Globus pallidus (tissue), 1 donor: ENCODE measurements at places on chromosomes 5 and 9.

- DNase-seq: no peak
These were observed 25.1 kb upstream of the PPP2CA start for GRCh38 chr5:134250949-134251348.

- DNase-seq: no peak
These were observed 56.4 kb upstream of the MYO10 start for GRCh38 chr5:16992444-16992843.

DNA sequence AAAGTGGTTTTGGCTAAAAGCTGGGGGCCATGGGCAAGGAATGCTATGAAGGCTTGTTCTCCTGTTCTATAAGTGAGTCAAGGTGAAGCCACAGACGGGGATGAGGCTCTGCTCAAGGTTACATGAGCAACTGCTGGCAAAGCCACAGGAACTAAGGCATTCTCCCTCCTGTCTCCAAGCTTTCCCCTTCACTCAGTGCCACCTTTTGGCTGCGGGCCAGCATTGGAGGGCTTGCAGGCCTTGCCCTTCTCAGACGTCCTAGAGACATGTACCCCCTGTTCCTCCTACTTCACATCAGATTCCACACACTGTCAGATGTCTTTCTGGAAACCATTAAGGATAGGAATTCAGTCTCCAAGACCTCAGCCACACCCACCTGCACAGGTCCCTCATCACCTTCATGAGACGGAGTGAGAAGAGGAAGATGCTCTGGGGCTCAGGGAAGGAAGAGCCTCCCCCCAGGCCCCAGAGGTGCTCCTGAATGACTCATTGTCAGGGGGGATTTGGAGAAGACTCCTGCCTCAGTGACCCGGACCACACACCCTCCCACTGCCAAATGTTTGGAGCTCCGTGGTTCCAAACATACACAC, 20.5 kb upstream of the MEIKIN start:
- DNase-seq: no peak

DNA sequence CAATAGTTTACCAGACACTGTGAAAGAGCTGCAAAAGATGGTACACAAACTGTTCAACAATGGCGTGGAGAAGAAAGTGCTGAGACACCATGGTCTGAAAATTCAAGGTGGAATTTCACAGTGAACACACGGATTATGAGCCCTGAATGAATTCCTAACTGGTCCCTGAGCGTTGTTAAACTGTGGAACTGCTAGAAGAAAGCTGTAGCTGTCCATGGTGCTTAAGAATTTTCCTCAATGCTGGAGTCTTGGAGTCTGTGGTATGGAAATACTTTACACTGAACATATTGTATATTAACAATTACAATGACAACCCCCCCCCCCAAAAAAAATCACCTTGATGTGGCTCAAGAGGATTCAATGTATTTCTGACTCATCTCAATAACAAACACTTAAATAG, 68.5 kb downstream of the SLC24A2 start:
- no peak for DNase-seq

- no peak for DNase-seq
These were observed 71.3 kb downstream of the INSL6 start for GRCh38 chr9:5113994-5114748.

GRCh38 chr5:160537940-160538339, 116.3 kb downstream of the PTTG1 start:
- no peak for DNase-seq

DNA sequence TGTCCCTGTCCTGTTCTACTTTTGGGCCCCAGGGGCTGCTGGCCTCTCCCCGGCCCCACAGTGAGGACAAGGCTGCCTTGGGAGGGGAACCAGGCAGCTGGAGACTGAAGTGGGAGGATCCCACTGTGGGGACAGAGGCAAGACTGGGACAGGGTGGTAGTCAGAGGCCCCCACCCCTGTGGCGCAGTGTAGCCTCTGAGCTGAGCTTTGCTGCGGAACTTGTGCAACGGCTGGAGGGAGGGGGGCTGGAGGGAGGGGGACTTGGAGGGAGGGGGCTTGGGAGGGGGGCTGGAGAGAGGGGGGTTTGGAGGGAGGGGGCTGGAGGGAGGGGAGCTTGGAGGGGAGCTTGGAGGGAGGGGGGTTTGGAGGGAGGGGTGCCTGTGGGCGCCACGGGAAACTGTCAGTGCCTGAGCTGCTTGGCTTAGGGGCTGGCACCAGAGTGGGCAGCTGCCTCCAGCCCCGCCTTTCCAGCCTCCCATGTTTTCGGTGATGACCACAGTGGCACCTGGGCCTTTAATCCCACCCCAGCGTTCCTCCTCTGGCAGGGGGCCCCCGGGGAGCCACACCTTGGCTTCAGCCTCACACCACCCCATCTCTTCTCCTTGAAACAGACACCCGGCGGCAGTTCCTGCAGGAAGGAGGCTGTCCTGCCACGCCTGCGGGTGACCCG, 2.3 kb upstream of the FUT7 start:
- no peak for DNase-seq

DNA sequence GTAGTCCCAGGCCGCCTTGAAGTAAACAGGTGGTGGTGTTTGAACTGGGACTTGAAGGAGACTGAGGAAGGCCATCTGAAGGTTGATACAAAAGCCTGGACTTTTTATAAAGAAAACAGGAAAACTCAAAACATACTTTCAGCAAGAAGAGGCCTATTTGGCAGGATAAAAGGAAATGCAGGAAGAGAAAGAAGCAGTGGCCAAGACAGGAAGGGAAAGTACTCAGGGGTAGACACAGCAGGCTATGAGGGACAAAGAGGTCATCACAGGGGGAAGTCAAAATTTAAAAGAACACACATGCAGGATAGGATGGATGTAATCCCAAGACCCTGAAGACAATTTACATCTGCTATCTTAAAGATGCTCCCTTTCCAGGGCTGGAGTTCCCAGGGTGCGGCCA, 13.0 kb downstream of the TLE1 start:
- DNase-seq: no peak
